ENCODE measurements at places on chromosomes 2 and 18.

DNA sequence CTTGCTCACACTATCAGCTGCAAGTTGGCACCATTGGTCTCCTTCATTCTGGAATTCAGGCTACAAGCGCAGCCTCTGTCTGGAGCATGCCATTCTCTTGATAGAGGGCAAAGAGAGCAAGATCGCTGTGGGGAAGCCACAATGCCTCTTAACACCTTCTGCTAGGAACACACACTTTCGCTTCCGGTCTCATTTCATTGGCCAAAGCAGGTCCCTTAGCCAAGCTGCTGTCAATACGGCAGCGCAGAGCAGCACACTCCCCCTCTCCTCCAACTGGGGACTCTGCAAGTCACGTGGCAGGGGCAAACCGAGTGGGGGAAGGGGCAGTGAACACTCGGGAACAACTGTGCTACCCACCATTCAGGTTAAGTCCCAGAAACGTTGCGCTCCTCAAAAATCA is 98.1 kb downstream of the MMADHC start:
- no peak for DNase-seq

- DNase-seq: no peak
Observed at GRCh38 chr2:45288532-45289417, 279.5 kb upstream of the SIX2 start.

DNA sequence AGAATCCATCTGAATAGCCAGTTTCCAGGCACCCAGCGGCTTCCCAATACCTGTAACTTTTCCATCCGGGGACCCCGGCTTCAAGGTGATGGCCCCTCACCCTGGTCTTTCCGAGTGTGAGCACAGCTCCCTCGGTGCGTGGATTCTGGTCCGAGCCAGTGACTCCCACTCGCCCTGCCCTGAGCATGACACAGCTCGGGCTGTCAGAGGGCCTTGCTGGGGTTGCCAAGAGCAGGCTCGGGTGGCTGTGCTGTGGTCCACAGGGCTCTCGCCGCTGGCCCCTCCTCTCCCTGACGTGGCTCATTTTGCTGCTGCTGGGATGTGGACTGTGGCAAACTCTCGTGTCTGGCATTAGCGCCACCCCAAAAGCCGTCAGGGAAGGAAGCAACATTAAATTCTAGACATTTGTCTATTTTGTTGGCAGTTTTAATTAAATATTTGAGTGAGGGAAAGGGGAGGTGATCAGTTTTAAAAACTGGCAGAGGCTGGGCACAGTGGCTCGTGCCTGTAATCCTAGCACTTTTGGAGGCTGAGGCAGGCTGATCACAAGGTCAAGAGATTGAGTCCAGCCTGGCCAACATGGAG is 5.6 kb upstream of the ESPNL start:
- DNase-seq: no peak

- DNase-seq: no peak
Observed at GRCh38 chr2:20421988-20422370, 24.9 kb upstream of the RHOB start.

- DNase-seq: no peak
Observed at GRCh38 chr2:54956111-54956627, 94.1 kb downstream of the RTN4 start.

DNA sequence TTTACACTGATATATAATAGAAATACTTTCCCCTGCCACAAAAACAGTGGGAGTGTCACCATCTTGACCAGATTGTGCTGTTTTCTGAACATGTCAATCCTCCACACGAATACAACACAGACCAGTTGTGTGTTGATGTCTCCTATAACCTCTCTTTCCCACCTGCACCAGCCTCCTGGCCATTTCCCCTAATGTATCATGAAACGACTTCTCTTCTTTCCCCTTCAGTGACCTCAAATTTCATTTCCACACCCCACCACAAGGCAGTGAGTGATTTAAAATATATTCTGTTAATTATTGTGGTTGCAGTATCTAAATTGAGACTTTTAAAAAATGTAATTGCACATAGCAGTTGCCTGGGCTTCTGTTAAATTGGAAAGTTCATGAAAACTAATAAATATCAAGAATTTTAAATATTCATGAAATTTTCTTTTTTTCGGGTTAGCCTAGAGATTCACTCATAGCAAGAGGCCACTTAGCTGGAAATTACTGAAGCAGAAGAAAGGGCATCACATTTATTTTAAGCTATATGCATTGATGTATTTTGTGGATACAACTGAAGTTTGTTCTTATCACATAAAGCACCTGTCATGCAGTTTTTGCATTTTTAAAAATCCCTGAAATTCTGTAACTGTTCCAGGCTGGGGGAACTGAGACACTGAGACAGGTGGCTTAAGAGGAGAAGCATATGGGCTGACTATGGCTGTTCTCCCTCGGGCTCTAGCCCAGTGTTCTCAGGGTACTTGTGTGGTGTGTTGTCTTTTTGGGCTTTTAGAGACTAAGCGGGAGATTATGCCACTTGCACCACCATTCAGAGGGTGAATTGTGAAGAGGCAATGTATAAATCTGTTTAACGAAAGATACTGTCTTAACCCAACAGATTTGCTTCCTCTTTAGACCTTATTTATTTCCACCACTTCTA is 15.9 kb downstream of the FAM171B start:
- DNase-seq: no peak

DNA sequence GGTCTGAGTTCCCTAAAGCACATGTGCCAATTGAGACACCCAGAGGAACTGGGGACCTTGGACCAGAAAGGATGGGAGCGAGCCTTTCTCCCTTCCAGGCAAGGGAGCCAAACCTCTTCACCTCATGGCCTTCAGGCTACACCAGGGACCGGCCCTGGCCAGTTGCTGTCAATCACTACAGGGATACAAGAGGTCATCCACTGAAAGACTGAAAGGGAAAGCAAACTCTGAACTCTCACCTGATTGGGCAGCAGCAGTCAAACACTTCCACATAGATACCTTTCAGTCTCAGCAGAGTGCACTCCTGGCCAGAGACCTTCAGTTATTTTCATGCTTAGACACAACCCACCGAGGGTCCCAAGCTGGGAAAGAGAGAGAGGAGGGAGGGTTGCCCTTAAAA is 1956.0 kb upstream of the LRRTM1 start:
- no peak for DNase-seq

- DNase-seq: no peak
Observed at GRCh38 chr2:19799881-19800780, 101.7 kb downstream of the TTC32 start.

GRCh38 chr2:20640411-20641122 is 10.3 kb downstream of the HS1BP3 start:
- no peak for DNase-seq

DNA sequence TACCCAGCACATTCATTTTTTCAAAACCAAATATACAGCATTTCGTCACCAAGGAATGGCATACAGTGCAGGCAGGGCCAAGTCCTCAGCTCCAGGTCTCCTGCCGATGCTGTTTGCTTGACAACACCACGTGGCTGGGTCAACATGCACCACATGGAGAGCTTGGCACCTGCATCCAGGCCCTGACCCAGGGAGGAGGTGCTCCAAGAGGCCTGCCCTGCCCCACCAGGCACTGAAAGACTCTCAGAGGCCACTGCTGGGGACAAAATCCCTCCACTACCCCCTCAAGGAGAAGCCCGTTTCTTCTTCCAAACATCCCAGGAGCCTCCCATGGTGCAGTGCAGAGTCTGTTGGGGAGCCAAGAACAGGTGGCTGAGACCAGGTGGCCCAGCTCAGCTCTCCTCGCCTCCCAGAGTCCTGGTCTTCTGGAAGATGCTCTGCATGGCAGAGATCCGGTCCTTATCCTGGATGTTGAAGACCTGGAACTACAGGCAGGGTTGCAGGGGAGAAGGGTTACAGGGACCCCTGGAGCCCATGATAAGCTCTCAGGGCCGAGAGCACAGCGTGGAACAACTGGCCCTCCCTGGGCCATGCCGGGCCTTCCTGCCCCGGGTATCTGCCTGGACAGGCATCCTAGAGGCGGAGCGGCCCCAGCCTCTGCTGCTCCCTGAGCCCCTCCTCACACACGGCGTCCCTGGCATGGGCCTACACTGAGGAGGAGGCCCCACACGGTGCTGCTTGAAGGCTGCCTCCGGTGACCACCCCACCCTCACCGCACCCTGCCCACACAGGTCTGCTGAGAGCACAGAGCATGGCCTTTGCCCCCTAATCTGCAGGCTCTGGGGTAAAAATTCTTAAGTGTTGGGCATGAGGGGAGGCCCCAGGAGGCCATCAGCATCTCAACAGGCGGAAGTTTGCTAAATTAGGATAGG is 9.0 kb downstream of the MAB21L4 start:
- DNase-seq: no peak

GRCh38 chr2:16693854-16694253 is 28.2 kb upstream of the CYRIA start:
- no peak for DNase-seq

- no peak for DNase-seq
Observed at GRCh38 chr2:100606726-100607343, 44.0 kb downstream of the PDCL3 start.

GRCh38 chr2:197137826-197138477 is 172.6 kb downstream of the ANKRD44 start:
- DNase-seq: no peak

DNA sequence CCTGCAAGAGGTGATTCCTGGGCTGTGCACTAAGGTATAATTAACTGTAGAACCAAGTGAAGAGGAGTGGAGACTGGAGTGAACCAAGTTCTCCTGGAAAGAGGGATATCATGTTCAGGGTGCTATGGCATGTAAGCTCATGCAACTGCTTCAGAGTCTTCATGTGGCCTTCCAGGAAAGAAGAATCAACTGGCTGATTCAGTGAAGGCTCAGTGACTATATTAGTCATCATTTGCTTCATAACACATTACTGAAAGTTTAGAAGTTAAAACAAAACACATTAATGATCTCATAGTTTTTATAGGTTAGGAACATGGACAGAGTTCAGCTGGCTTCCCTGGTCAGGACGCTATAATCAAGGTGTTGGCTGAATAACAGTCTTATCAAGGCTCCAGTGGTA is 1200.8 kb upstream of the GYPC start:
- DNase-seq: no peak

DNA sequence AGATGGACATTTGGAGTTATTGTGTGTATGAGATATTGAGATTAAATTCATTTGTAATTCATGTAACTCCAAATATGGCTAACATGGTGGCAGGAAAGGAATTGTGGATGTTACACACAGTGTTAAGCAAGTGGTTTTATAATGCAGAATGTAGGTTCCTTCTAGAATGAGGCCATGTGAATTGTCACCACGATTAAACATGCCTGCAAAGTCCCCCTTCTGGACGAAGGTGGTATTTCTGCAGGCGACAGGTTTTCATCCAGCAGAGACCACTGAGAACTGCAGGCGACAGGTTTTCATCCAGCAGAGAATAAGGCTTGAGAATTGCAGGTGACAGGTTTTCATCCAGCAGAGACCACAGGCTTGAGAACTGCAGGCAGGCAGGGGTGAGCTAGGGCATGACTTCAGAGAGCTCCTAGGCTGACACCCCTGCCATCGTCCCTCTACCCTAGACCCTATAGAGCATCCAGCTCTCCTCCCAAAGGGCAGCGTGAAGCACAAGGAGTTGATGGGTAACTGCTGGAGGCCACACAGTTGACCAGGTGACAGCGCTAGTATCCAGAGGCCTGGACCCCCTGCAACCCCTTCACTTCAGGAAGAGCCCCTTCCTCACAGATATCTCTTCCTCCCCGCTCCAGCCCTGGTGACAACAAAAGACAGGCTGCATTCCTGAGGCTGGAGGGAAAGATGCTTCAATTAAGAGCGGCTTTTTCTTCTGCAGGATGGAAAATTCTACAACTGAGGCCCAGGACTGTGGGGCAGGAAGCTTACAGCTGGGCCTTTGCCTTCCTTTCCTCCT is 175.8 kb downstream of the LOXHD1 start:
- DNase-seq: peak; percentile 9

DNA sequence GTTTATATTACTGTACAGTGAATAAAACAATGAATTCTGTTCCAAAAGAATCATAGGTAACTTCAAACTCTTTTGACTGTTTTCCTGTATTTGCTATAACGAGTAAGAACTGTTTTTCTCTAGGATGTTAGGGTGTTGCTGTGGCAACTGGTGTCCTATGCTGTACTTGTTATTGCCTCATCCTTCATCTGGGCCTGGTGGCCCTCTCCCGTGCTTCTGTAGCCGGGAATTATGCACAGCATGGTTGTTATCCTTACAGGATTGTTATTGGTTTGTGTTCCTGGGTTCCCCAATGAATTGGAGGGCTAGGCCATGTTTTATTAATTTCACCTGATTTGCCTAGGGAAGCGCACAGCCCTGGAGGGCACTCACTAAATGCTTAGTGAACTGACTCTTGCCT is 279.2 kb downstream of the PTPRM start:
- DNase-seq: no peak

DNA sequence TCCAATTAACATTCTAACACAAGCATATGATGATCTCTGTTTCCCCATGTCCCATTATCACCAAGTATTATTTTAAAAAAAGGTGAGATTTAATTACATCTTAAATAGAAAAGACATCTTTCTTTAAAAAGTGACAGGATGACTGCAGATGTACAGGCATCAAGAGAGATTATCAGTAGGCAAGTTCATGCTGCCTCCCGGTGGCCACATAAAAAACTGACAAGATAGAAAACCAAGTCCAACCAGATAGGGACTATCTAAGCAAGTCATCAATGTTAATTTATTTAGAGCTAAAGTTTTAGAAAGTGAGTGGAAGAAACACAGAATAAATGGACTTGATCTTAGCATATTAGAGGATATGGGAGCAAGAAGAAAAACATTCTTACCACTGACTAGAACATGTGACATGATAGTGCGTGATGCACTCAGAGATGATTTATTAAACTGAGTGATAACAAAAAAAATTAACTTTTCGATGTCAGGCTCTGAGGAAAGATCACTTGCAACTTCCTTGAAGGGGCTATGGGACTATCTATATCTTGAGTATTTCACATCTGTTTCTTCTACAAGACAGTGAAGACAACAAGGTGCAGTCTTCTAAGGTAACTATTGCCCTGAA is 5.4 kb upstream of the TDRD15 start:
- DNase-seq: no peak

All from effector memory CD4-positive, alpha-beta T cell (primary cell).